ENCODE measurements at places on chromosomes 5 and 9. TPM values are rescaled to one million over a fixed set of nuclear protein-coding genes. Genes with fewer than 3 reads are reported as not detected.

TAF7 gene
- 71.0 TPM for total RNA-seq

DMRT3 gene
- total RNA-seq, result not detected

SURF4 gene
- 149 TPM for total RNA-seq

GPR21 gene
- total RNA-seq, result not detected

PRDM9 gene
- total RNA-seq, result not detected

PGGT1B gene
- 37.7 TPM for total RNA-seq

NR5A1 gene
- total RNA-seq, result 2.5 TPM

GFRA3 gene
- total RNA-seq, result 1.5 TPM

Measured in Panc1 (cell line).